ENCODE measurements at places on chromosomes 1 and 21.

GRCh38 chr1:3774946-3775489 lies 2.5 kb downstream of the SMIM1 start:
- H3K27ac ChIP-seq = no peak overlapping the region
- H3K27me3 ChIP-seq = no peaks in the 10 kb centered on the region
- H3K36me3 ChIP-seq = peaks cover 11% of the 10 kb centered on the region
- H3K4me3 ChIP-seq = no peak overlapping the region
- peaks cover 43% of the 10 kb centered on the region for H3K4me1 ChIP-seq

DNA sequence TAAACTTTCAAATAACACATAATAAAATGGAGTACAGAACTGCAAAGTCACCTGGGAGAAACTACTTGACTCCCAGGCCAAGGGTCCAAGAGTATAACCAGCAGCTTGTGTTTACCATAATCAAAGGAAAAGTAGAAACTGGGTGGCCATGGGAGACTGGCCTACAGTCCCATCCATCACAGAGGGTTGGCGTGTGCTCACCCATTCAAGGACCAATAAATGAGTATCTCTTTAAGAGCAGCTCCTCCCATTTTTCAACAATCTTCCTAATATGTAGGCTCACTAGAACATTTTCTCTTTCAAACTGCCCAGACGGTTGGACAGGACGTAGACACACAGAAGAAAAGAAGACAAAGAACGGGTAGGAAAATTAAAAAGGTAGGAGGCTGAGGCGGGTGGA lies at the start of gene FMO3:
Gene FMO3 (plus strand): TSS at position 302 of the 400 bp plus-strand sequence. CDS start 1,754 bp downstream, outside the sequence.
- no peak within 1 kb of the TSS for H3K4me3 ChIP-seq
- no peaks in the 10 kb centered on the region for H3K36me3 ChIP-seq
- no peak within 1 kb of the TSS for H3K27ac ChIP-seq
- DNase-seq = no peak
- no peaks in the 10 kb centered on the region for H3K27me3 ChIP-seq
- H3K4me1 ChIP-seq = no peaks in the 10 kb centered on the region

DNA sequence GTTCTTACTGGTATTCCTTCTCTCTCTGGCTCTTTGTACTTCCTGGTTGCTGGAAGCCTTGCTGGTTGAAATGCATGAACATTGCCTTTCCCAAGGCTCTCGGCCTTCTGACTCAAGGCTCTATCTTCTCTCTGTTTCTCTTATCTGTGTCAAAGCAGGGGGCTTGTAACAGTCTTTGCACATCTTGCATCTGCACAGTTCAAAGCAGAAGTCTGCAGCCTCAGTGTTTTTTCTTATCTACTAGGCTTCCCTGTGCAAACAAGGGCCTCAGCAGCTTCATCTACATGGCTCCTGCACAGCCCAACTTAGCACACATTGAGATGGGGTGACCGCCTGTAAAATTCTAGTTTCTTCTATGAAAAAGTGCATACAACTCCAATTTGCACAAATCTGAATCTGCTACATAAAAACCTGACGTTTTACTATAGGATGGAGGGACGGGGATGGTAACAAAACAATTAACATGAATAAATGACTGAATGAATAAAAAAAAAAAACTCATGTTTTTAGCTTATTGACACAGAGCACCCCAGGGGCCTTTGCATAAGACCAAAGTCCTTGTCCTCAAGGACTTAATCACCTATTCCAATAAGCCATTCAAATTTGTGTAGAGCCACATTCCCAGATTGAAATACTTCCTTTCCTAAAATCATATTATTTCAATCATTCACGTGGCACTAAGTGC lies 458.3 kb downstream of the LMO4 start:
- H3K36me3 ChIP-seq = no peaks in the 10 kb centered on the region
- H3K4me3 ChIP-seq = no peak overlapping the region

GRCh38 chr1:81484284-81484683 lies 316.4 kb upstream of the ADGRL2 start:
- H3K27me3 ChIP-seq = no peaks in the 10 kb centered on the region
- H3K4me1 ChIP-seq = no peaks in the 10 kb centered on the region
- DNase-seq = no peak
- H3K27ac ChIP-seq = no peak overlapping the region

- no peaks in the 10 kb centered on the region for H3K4me1 ChIP-seq
- no peaks in the 10 kb centered on the region for H3K36me3 ChIP-seq
- H3K27ac ChIP-seq = no peak overlapping the region
Observed at GRCh38 chr1:189597083-189597482, 880.6 kb downstream of the BRINP3 start.

- H3K4me1 ChIP-seq = no peaks in the 10 kb centered on the region
- no peaks in the 10 kb centered on the region for H3K36me3 ChIP-seq
- no peaks in the 10 kb centered on the region for H3K27me3 ChIP-seq
- no peak overlapping the region for H3K4me3 ChIP-seq
Observed at GRCh38 chr1:212827831-212828278, 19.6 kb downstream of the SPATA45 start.

DNA sequence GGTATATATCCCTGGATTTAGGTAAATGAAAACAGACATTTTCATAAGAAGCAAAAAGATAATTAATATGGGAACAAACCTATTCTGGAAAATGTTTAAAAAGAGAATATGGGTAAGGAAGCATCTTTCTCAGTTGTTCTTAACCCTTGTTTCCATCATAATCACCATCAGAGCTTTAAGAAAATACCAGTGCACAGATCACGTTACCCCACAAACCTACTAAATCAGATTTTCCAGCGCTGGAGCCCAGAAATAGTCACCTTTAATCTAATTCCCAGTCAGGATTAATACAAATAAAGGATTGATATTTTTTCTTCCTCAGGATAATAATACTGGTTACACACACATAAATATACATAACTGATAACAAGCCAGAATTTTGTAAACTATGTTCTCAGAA lies 44.6 kb downstream of the PTPRC start:
- H3K27ac ChIP-seq = no peak overlapping the region
- no peak for DNase-seq
- no peak overlapping the region for H3K4me3 ChIP-seq
- H3K4me1 ChIP-seq = peaks cover under 1% of the 10 kb centered on the region
- H3K36me3 ChIP-seq = no peaks in the 10 kb centered on the region
- H3K27me3 ChIP-seq = no peaks in the 10 kb centered on the region

- no peak overlapping the region for H3K4me3 ChIP-seq
- H3K27me3 ChIP-seq = no peaks in the 10 kb centered on the region
- H3K27ac ChIP-seq = no peak overlapping the region
- H3K36me3 ChIP-seq = no peaks in the 10 kb centered on the region
- peaks cover 12% of the 10 kb centered on the region for H3K4me1 ChIP-seq
Observed at GRCh38 chr1:76682138-76682537, 185.1 kb upstream of the ST6GALNAC5 start.

- H3K27me3 ChIP-seq = no peaks in the 10 kb centered on the region
- H3K4me3 ChIP-seq = no peak overlapping the region
Observed at GRCh38 chr21:45365186-45365607, 39.8 kb upstream of the COL18A1 start.

DNA sequence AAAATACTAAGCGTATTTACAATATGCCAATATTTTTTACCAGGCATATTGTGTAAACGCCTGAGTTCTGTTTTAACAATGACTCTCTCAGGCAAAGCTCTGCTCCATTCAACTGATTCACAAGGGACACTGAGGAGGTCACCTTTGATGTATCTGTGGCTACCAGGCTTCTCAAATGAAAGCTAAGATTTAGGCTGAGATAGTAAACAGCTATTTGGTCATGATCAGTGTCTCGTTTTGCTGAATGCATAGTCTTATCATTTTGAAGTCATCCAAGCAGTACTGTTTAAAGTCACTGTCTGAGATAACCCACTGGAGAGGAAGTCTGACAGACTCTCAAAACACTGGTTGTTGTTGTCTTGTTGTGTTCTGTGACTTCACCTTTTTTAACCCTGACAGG lies 13.7 kb upstream of the PLPPR5 start:
- H3K27me3 ChIP-seq = no peaks in the 10 kb centered on the region
- H3K4me1 ChIP-seq = no peaks in the 10 kb centered on the region
- no peak overlapping the region for H3K27ac ChIP-seq
- no peaks in the 10 kb centered on the region for H3K36me3 ChIP-seq
- H3K4me3 ChIP-seq = no peak overlapping the region

GRCh38 chr1:177181280-177181630 lies 10.5 kb downstream of the BRINP2 start:
- H3K27me3 ChIP-seq = no peaks in the 10 kb centered on the region
- H3K4me1 ChIP-seq = no peaks in the 10 kb centered on the region
- no peak overlapping the region for H3K27ac ChIP-seq
- H3K4me3 ChIP-seq = peak overlapping the region; percentile 71

- no peak for DNase-seq
- H3K4me3 ChIP-seq = no peak overlapping the region
- H3K4me1 ChIP-seq = peaks cover 28% of the 10 kb centered on the region
Observed at GRCh38 chr1:93729502-93729901, 47.9 kb upstream of the BCAR3 start.

DNA sequence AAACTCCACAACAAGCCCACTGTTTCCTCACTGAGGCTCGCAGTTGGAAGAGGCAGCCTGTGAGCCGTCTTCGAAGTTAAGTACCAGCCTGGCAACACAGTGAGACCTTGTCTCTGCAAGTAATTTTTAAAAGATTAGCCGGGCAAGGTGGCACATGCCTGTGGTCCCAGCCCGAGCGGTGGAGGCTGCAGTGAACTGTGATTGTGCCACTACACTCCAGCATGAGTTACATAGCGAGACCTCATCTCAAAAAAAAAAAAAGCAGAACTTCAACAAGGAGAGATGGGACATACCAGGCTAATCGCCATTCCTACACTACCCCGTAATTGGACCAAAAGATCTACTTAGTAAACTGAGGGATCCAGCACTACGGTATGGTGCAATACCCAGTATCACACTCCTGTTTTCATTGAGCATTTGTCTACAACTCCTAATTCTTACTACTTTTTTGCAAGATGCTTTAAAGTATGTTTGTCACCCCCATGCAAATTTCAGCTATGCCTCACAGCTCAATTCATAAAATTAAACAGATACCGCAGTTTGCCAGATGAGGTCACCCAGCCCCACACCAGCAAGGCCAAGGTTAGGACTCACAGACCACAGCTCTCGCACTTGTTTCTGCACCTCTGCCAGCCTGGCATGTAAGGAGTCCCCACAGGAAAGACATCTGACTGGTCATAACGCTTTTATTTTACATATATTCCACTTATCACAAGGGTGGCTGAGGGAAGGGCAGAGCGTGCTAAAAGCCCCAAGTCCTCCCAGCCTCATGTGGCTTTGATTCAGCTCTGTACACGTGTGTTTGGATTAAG lies 21.0 kb downstream of the SDE2 start:
- no peak overlapping the region for H3K27ac ChIP-seq
- no peak for DNase-seq
- peaks cover 2% of the 10 kb centered on the region for H3K36me3 ChIP-seq
- H3K4me3 ChIP-seq = no peak overlapping the region
- H3K27me3 ChIP-seq = no peaks in the 10 kb centered on the region

- H3K27ac ChIP-seq = no peak overlapping the region
- no peaks in the 10 kb centered on the region for H3K4me1 ChIP-seq
- H3K27me3 ChIP-seq = no peaks in the 10 kb centered on the region
- no peak for DNase-seq
- no peak overlapping the region for H3K4me3 ChIP-seq
Observed at GRCh38 chr1:245373131-245373530, 218.3 kb downstream of the KIF26B start.

- no peak for DNase-seq
- H3K27ac ChIP-seq = no peak overlapping the region
- peaks cover 2% of the 10 kb centered on the region for H3K4me1 ChIP-seq
- no peak overlapping the region for H3K4me3 ChIP-seq
- peaks cover 3% of the 10 kb centered on the region for H3K36me3 ChIP-seq
Observed at GRCh38 chr1:53810007-53810406, 28.1 kb downstream of the NDC1 start.

DNA sequence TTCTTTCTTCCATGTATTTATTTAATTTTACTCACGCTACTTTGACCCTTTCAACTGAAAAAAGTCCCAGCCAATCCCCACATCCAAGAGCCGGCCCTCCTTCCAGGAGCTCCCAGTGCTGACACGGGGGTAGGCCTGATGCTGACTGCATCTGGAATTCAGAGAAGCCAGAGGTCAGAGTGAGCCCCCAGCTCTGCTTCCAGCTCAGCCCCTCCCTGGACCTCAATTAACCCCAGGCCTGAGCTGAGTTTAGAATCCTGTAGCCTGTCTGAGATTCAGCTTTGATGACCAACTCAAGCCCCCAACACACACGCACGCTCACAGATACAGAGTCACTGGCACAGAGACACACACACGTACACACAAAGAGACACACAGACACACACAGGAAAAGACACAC lies 247.9 kb downstream of the NPHP4 start:
- no peak overlapping the region for H3K4me3 ChIP-seq
- H3K36me3 ChIP-seq = no peaks in the 10 kb centered on the region
- H3K4me1 ChIP-seq = peaks cover 16% of the 10 kb centered on the region
- no peak for DNase-seq
- no peak overlapping the region for H3K27ac ChIP-seq

DNA sequence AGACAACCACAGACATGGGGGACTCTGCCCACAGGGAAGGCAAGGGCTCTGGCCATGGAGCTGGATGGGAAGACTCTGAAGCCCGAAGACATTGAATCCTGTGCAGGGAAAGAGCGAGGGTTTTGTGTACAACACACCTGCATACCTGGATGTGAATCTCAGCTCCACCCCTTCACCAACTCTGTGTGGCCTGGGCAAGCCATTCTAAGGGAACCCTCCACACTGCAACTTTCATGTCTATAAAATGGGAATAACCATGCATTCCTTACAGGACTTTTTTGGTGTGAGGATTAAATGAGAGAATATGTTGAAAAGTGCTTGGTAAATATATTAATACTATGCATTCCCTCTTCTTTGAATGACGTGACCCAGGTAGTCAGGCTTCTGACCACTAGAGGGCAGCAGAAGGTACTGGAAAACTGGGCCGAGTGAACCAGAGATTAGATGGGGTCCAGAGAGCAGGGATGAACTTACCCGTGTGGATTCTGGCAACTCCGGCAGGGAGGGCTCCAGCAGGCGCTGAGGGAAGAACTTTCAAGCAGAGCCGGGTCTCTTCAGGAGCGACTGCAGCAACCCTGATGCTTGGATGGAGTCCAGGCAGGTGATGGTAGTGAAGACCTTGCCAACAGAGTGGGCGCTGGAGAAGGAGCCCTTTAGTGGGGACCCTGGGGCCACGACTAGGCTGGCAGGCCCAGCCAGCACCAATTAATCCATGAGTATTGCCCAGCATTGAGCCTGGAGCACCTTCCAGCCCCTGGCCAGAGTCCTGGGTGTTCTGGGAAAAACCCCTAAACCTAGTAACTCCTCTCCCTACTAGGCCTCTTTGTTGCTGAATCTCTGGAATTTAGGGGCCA lies 834 bp upstream of the ELF3 start:
- H3K36me3 ChIP-seq = peaks cover 25% of the 10 kb centered on the region
- DNase-seq = peak; percentile 84
- H3K27me3 ChIP-seq = peaks cover 20% of the 10 kb centered on the region
- H3K4me1 ChIP-seq = peaks cover 15% of the 10 kb centered on the region
- H3K27ac ChIP-seq = peak overlapping the region; percentile 79
- no peak overlapping the region for H3K4me3 ChIP-seq

GRCh38 chr1:211713231-211713630 lies 37.8 kb upstream of the NEK2 start:
- H3K27ac ChIP-seq = no peak overlapping the region
- H3K27me3 ChIP-seq = no peaks in the 10 kb centered on the region
- DNase-seq = no peak
- H3K36me3 ChIP-seq = no peaks in the 10 kb centered on the region
- H3K4me1 ChIP-seq = no peaks in the 10 kb centered on the region

All from neuronal stem cell (in vitro differentiated cells).